ENCODE measurements at places on chromosomes 16 and 17.

DNA sequence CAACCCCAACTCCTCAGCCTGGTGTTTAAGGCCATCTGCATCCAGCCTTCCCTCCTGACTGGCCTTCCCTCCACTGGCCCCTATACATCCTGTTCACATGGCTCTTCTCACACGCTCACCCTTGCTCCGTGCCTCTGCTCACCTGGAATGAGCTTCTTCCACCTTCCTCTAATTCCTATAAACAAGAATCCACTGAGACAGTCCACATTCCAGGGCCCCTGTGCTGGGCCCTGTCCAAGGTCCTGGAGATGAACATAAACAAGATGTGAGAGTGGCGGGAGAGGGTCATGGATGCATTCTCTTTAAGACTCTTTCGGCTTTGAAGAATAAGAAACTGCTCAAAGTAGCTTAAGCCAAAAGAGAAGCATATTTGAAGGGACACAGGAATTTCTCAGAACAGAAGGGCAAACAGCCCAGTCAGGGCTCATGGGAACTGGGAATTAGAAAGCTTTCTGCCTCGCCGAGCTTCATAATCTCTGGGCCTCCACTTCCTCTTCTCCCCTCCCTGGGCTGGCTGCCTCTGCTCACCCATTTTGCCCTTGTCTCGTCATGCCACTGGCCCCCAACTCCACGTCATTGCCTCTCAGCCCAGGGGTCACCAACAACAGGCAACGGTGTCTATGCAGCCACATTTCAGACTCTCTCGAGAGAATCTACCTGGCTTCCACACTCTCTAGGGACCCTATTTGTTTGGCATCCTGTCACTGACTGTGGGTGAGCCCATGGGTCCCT is 13.5 kb downstream of the SPPL2C start:
- DNase-seq: no peak

DNA sequence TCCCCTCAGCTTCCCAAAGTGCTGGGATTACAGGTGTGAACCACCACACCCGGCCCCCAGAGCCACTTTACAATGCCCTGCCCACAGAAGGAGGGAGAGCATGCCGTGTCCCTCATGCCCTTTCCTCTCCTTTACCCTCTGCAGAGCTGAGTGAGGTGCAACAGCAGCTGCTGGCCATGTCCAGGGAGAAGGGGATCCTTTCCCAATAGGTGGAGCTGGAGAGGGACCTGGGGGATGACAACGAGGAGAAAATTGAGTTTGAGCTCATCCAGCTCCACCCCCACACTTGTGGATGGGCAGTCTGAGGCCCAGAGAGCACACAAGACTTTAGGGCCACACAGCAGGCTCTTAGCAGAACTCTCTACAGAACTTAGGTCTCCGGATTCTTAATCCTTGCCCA is 7.9 kb upstream of the GSDMA start:
- no peak for DNase-seq

DNA sequence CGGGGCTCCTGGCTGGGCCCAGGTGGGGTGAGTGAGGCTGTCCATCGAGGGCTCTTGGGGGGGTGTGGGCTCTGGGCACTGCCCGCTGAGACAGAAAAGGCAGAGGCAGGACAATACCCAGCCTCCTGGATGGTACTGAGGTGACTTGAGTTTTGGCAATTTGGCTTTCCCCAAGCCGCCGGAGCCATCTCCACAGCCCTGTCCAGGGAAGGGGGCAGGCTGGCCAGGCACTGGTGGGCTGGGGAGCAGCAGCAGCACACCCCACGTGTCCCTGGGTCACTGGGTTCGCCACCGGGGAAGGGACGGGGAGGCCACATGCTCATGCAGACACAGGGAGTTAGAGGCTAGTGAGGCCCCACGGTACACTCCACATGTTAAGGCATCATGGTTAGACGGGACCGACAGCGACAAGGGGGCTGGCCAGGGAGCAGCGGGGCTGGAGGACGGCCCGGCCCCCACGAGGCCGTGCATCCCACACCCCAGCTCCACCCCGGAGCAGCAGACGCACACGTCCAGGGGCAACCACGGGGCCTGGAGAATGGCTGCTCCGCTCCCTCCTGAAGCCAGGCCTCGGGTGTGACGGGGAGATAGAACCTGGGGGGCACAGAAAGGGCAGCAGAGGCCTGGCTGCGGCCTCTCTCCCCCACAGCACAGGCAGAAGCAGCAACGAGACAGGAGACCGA is 3.0 kb downstream of the ARHGDIA start:
- no peak for DNase-seq

DNA sequence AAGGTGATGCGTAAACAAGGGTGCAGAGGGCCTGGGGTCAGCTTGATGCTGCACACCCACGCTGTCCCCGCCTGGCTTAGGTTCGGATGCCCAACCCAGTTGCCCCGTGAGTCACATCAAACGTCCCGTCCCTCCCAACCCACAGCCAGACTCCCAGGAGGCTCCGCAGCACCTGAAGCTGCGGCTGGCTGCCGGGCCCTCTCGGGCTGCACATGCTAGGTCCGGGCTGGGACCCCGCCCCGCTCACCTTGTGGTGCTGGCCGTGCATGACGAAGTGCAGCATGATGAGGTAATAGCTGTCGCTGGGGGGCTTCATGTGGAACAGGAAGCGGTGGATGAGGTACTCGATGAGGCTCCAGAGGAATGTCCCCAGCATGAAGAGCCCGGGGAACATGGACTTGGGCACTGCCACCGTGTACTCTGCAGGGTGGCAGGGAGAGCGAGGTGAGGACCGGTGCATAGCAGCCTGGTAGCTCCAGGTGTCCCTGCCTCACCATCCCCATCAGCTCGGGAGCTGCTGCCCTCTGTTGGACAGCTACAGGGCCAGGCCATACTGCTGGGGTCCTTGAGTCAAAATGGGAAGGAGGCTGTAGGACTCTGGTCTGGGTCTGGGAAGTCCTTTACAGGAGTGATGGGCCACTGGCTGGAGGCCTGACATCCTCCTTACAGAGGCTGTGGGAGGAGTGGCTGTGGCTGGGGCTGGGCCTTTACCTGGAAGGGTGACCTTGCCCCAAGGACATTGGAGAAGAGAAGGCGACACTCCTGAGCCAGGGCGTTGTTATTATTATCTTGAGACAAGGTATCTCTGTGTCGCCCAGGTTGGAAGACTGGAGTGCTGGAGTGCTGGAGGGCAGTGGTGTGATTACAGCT is 18.3 kb upstream of the MLKL start:
- no peak for DNase-seq

GRCh38 chr17:69417545-69418483 is 3.3 kb downstream of the MAP2K6 start:
- DNase-seq: no peak

- DNase-seq: no peak
These were observed 162.6 kb downstream of the TMEM132E start for GRCh38 chr17:34741967-34742366.

DNA sequence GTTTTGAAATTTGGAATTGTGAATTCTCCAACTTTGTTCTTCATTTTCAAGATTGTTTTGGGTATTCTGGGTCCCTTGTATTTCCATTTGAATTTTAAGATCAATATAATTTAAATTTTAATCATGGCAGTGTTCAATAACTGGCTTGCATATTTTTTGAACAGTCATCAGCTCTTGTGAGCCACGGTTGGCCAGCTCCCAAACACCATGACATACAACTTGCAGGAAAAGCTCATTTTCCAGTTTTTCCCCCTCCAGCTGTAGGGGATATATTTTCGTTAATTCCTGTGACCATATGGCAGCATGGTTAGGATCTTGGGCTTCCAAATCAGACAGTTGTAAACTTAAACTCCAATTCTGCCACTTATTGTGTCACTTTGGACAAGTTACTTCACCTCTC is 690.1 kb downstream of the WWOX start:
- DNase-seq: no peak

DNA sequence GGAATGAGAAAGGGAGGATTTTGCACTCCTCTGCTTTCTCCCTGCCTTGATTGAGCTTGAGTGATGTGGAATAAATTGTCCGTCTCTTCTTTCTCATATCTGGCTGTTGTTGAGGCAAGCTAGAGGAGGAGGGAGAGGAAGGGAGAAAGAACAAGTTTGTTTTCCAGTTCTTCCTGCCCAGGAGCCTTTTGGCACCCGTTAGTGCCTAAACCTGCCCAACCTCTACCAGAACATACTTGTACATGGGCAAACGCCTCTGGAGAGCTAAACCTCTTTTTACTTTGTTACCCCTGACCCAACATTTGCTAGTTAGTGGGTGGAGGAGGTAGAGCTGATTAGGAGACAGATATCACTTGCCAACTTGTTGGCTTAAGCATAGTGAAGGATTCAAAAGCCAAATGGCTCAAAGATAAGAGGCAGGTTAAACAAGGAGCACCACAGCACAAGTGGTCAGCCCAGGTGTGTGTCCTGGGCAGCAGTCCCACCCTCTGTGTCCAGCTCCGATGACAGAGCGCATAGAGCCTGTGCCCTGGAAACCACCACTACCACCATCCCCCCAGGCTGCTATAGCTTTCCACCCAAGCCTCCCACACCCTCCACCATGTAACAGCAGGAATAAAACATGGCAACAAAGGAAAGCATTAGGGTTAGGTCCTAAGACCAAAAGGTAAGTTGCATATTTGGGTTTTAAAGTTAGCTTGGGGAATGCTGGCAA is 6.5 kb downstream of the ODF4 start:
- no peak for DNase-seq

GRCh38 chr16:19753815-19754643 is 36.0 kb downstream of the IQCK start:
- no peak for DNase-seq

DNA sequence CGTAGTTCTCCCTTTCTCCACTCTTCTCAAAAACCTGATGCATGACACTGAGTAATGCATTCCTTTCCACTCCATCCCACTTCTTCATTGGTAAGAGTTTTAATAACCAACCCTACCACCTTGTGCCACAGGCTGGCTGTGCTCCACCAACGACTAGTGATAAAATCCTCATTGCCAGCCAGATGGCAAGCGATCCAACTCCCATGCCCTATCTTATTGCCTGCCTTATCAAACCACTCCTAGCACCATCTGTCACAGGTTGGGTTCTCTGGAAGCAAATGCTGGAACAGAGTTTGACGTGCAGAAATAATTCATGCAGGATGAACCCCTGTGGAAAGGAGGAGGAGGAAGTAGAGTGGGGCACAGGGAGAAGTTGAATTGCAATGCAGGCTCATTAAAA is 99.5 kb downstream of the CHD9NB start:
- no peak for DNase-seq

- DNase-seq: no peak
These were observed 653.1 kb upstream of the SOX9 start for GRCh38 chr17:71467719-71468118.

DNA sequence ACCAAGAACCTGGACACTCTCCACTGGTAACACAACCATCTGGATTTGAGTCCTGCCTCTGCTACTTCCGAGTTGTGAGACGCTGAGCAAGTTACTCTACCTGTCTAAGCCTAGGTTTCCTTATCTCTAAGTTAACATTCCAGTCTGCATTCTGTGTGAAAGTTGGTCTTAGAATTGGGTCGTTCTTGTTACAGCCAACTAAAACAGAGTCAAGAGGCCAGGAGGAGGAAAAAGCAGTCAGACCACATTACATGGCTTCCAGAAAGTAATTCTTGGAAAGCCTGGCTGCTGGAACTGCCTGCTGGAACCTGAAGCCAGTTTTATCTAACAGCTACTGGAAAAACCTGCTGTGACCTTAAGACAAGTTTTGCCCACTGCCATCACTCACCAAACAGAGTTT is 38.4 kb upstream of the XYLT1 start:
- DNase-seq: no peak

GRCh38 chr16:60285794-60286193 is 1551.7 kb upstream of the GOT2 start:
- no peak for DNase-seq

DNA sequence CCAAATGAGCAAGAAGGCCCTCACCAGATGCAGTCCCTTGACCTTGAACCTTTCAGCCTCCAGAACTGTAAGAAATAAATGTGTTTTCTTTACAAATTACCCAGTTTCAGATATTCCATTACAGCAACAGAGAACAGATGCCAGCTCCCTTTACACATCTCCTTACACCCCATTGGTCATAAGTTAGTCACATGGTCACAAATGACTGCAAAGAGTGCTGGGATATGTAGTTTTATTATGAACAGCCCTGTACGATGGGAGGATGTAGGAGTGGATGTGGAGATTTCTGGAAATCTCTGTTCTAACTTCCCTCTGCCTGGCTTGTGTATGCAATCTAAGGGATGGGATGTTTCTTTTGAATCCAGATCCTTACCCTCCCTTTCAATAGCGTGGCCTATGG is 13.3 kb upstream of the RPL38 start:
- no peak for DNase-seq

GRCh38 chr16:30533748-30534367 is 800 bp downstream of the ZNF747 start:
- DNase-seq: no peak

DNA sequence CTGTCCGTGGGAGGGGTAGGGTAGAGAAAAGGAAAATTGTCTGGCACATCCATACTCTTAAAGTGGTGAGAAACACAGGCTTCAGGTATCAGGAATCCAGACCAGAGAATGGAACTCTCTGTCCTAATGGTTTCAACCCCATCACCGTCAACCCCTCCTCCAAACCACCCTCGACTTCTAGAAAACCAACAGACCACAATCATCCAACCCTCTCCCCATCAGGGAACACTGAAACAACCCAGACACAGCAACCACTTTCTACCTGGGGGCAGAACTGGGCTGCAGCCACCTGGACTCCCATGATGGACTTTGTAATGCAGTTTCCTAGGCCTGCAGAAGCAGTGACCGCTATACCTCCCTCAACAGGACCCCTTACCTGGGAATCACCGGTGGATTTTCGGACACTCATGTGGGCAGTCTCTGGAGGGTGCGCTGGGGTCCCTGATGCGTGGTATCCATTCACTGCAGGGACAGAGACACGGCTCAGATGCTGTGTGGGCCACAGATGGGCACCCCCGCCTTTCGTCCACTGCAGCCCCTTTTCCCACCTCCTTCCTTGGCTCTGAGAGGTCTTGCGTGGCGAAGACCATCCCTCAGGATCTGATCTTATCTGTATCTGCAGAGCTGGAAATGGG is 64.3 kb upstream of the RCVRN start:
- DNase-seq: no peak

DNA sequence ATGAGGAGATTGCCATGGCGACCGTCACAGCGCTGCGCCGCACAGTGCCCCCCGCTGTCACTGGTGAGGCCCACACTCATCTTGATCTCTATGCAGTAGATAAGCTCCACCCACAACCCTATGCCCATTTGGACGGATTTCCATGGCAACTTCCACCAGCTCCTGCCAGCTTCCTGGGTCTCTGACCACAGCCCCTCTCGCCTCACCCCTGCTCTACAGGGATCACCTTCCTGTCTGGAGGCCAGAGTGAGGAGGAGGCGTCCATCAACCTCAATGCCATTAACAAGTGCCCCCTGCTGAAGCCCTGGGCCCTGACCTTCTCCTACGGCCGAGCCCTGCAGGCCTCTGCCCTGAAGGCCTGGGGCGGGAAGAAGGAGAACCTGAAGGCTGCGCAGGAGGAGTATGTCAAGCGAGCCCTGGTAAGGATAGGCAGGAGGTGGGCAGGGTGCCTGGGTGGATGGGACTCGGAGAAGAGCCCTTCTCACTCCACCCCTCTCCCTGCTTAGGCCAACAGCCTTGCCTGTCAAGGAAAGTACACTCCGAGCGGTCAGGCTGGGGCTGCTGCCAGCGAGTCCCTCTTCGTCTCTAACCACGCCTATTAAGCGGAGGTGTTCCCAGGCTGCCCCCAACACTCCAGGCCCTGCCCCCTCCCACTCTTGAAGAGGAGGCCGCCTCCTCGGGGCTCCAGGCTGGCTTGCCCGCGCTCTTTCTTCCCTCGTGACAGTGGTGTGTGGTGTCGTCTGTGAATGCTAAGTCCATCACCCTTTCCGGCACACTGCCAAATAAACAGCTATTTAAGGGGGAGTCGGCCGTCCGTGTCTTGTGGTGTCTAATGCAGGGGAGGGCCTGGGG is 4.3 kb downstream of the ALDOA start:
- no peak for DNase-seq

All from activated CD8-positive, alpha-beta memory T cell treated with anti-CD3 and anti-CD28 coated beads for 4 hours (primary cell).